ENCODE measurements at places on chromosomes 6 and 20. TPM values are rescaled to one million over a fixed set of nuclear protein-coding genes. Genes with fewer than 3 reads are reported as not detected.

Gene BHLHE23
- not detected for total RNA-seq

Gene CPNE5
- total RNA-seq, result not detected

Gene CST2
- not detected for total RNA-seq

Gene BEND6
- 0.49 TPM for total RNA-seq

Gene SLC24A3
- not detected for total RNA-seq

Gene EYA4
- 6.1 TPM for total RNA-seq

Measured in MG63 (cell line).